ENCODE measurements at places on chromosomes 2 and 18. TPM values are rescaled to one million over a fixed set of nuclear protein-coding genes. Genes with fewer than 3 reads are reported as not detected.

The RBM44 gene
- 0.33 TPM for total RNA-seq

The GPAT2 gene
- total RNA-seq: 32.3 TPM

The SERPINB13 gene
- total RNA-seq: not detected

The VSNL1 gene
- 0.66 TPM for total RNA-seq

The COLEC11 gene
- 1.4 TPM for total RNA-seq

The DNAJC5G gene
- total RNA-seq: not detected

The NCKAP5 gene
- 0.76 TPM for total RNA-seq

Data from smooth muscle cell of the pulmonary artery (primary cell).